ENCODE measurements at places on chromosomes 3 and 15.

GRCh38 chr15:78101423-78102105 lies 9.2 kb downstream of the SH2D7 start:
- DNase-seq, result no peak

DNA sequence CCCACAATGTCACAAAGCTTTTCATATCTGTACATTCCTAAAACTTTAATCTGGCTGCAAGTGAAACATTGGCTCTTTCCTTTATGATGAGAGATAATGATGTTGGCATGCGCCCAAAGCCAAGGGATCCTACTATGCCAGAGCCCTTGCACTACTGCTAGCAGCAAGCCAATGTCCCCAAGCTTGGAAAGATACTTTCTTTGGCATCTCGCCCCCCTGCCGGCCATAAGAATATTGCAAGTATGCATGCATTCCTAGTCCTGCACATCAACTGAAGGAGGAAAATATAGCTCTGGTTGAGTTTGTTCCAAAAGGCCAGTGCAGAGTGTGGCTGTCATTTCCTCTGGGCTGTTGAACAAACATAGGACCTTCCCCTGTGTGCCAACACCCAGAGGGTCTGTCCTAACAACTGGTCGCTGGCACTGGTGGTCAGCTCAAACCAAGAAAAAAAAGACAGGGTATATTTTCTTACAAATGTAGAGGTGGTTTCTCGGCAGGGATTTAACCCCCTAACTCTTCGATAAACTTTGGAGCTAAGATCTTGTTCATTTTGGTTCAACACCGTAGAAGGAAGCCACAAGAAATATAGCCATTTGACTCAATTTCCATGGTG lies 120.9 kb upstream of the ZBED2 start:
- DNase-seq, result peak; percentile 39

GRCh38 chr3:123198372-123198771 lies 3.4 kb upstream of the SEC22A start:
- DNase-seq, result no peak

GRCh38 chr3:18188491-18188890 lies 236.6 kb downstream of the SATB1 start:
- no peak for DNase-seq

- no peak for DNase-seq
Measured at GRCh38 chr3:196920733-196921132, 21.6 kb downstream of the NCBP2 start.
